ENCODE measurements at places on chromosomes 1 and 21.

- no peak for DNase-seq
Observed at GRCh38 chr1:179302070-179302469, 8.5 kb downstream of the SOAT1 start.

DNA sequence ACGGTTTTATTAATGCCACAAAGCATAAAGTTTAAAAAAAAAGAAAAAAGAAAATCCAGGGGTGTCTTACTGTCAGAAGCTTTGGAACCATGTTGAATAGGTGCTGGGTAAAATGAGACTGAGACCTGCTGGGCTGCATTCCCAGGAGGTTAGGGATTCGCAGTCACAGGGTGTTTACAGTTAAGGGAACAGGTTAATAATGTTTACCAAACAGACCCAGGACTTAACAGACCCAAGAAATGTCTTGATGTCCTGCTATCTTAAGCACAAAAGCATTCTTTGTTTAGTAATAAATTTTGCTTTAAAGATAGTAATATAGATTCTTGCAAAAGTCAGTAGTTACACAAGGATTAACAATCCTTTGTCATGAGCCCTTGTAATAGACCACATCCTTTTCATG lies 54.7 kb downstream of the OLFML3 start:
- DNase-seq: no peak

DNA sequence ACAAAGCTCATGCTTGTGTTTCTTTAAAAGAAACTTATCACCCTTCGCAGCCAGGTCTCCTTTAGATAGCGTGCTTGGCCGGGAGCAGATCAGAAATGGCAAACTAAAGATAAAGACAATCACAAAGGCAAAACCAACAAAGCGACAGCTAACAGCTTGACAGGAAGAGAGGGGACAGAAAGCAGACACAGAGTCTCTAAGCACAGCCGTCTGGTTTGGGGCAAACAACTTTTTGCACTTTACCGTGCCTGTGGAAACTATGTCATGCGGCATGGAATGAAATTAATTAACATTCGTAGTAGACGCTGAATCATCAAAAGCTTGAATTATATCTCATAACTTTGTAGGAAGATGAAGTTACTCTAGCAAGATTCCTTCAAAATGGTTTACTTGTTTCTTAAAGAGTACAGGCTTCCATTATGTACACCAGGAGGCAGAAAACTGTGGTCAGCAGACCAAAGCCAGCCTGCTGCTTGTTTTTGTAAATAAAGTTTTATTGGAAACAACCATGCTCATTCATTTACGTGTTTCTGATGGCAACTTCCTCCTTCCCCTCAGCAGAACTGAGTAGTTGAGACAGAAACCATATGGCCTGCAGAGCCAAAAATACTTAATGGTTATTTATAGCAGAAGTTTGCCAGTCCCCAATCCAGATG lies 183.2 kb downstream of the KIF26B start:
- DNase-seq: no peak

GRCh38 chr1:6580593-6581409 lies 1.0 kb downstream of the ZBTB48 start:
- no peak for DNase-seq

GRCh38 chr1:192557841-192558595 lies 17.6 kb upstream of the RGS1 start:
- DNase-seq: no peak

DNA sequence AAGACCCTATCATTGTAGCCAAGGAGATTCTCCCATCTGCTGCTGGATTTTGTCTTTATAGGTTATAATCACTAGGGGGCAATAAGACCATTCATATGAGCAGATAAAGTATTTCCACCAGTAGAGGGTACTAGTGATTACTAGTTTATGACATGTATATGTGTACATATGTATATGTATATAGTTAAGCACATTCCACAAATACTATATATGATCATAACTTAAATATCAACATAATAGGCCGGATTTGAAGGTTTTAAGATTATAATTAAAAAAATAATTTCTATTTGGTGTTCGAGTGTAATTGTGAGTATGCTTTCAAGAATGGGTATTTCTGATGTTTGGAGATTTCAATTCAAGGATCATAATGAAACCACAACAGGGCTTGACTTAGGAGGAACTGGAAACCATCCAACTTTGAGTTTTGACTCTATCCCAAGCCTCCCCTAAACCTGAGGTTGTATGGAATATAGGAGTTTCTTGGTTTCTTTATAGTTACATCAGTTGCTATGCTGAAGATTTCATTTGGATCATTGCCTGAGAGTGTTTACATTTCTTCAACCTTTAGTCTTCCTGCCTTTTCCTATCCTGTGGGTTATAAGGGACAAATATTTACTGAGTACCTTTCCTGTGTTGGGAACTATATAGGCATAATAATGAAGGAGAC lies 16.9 kb downstream of the TCEANC2 start:
- DNase-seq: no peak

GRCh38 chr1:61887931-61888564 lies 145.8 kb downstream of the PATJ start:
- DNase-seq: no peak

DNA sequence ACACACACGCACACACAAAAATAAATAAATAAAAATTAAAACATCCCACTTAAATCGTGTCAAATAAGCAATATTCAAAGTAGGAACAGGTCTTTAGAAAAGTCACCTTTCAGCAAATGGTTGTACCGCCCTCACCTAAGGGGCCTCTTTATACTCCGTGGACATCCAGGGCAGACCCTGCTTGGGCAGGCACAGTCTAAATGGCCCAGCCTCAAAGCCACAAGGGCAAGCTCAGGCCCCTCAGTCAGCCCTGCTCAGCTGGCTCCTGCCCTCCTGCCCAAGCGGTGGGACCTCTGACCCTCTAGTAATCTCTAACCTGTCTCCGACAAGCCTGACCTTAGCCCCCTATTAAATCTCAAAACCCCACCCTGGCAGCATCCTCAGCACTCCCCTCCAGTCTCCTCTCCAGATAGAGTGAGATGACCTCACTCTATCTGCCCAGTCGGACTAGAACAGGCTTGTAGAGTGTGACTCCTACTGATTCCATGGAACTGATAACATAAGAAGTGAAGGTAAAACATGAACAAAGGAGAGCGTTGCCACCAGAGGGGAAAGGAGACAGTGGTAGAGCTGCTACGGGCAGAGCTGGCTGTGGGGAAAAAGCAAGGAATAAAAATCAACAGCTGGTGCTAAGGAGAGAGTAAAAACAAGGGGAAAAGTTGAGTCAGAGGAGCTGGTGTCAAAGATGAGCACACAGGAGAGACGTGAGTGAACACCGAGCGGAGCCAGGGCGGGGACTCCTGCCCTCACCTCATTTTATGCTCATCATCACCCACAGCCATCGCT lies 36.0 kb downstream of the SIPA1L2 start:
- no peak for DNase-seq

GRCh38 chr1:4020449-4020848 lies 120.4 kb upstream of the C1orf174 start:
- DNase-seq: no peak

DNA sequence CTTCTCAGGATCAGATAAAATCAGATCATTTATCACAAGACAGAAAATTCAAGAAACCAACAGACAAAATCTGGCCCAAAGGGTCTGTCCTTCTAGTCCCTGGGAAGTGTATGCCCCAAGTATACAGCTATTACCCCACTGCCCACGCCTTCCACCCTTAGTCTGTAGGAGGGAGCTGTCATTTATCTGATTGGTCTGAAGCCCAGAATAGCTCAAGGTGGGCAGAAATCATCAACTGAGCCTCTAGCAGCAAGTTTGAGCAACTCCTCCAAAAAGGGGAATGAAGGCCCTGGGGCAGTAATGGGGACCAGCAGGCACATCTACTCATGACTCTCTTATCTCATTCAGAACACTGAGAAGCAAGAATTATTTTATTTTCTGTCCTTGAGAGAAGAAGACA lies 126.9 kb downstream of the MATN1 start:
- no peak for DNase-seq

GRCh38 chr1:61005614-61006580 lies 76.5 kb upstream of the NFIA start:
- DNase-seq: no peak

DNA sequence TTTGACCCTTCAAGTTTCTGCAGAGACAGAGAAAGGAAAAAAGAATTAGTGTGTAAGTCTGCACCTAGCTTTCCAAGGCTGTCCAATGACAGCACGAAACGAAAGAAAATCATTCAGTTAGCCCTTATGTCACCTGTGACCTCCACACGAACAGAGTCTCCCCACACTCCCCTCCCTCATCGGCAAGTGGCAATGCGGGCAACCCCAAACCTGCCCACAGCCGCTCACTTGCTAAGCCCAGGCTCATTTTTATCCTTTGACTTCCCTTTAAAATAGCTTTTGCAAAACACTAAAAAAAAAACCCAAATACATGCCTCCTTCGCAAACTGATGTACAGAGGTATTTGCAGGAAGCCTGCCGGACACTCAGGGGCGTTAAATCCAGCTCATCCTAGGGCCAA lies 10.3 kb downstream of the RCC2 start:
- DNase-seq: no peak

GRCh38 chr1:201141418-201141817 lies 12.9 kb downstream of the TMEM9 start:
- no peak for DNase-seq

GRCh38 chr1:86296305-86297205 lies 99.6 kb downstream of the ODF2L start:
- no peak for DNase-seq

- no peak for DNase-seq
Observed at GRCh38 chr1:208888376-208888775, 644.2 kb upstream of the PLXNA2 start.

- peak; percentile 26 for DNase-seq
Observed at GRCh38 chr1:109214695-109215623, 1.2 kb downstream of the SARS1 start.

DNA sequence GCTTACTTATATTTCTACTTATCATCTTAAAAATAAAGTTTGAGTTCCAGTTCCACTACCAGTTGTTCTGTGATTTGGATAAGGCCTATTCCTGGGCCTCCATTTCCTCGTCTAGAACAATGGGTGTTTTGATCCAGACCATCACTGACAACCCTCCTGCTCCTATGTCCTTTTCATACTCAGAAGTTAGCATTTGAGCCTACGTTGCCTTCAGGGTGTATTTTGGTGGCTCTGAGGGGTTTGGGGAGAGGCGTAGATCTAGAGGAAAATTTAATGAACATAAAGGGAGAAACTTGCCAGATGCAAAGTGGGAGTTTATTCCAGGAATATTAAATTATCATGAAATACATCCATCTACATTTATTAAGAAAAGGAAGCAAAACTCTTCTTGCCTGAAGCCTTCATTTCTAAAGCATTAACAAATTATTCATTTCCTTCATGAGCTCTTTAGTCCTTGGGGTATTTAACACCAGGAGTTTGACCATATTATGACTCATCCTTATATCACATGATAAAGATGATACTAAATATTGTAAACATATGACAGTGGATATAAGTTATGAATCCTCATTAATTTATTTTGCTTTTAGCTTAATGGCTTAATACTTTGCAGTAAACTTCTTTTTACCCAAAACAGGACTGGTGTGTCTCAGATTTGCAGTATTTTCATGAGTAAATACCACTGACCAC lies 47.2 kb upstream of the SYT14 start:
- no peak for DNase-seq

- DNase-seq: no peak
Observed at GRCh38 chr1:207097871-207098324, 6.1 kb upstream of the C4BPA start.

DNA sequence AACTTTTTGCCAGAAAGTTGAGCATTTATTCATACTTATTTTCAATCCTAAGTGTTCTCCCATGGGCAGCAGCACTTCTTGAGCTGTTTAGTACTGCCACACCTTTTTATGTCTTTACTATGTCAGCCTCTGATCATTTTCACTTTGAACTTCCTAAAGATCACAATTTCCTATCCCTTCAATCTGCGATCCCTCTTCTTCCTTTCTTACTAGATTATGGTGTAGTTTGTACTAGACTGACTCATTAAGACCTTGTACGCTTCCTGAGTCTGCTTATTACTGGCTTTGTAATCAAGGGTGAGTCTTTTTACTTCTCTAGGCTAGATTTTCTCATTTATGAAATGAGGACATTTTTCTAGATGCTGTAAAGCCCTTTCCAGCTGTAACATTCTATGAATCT lies 55.1 kb downstream of the LRIG2 start:
- DNase-seq: no peak

- no peak for DNase-seq
Observed at GRCh38 chr1:200739702-200740570, 1.2 kb downstream of the CAMSAP2 start.

DNA sequence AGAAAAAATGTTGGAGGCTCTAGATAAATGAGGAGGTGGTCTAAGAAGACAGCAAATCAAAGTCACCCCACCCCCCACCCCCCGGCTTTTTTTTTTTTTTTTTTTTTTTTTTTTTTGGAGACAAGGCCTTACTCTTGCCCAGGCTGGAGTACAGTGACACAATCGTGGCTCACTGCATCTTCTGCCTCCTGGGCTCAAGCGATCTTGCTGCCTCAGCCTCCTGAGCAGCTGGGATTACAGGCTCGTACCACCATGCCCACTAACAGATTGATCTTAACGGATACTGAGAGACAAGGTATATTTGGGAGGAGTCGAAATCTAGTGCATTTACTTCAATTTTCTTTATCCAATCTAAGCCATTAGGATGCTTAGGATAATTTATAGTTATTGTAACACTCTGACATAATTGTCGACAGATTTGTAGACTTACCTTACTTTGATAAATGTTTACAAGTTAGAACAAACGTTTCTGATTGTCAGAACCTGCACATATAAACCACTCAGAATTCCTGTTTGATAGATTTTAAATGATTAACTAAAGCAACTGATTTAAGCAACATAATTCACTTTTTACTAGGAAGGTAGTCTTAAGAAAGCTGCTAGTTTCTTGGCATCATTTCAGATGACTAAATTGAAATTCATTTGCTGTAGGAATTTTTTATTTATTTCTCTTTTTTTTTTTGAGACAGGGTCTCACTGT lies 33.7 kb upstream of the NBL1 start:
- no peak for DNase-seq

DNA sequence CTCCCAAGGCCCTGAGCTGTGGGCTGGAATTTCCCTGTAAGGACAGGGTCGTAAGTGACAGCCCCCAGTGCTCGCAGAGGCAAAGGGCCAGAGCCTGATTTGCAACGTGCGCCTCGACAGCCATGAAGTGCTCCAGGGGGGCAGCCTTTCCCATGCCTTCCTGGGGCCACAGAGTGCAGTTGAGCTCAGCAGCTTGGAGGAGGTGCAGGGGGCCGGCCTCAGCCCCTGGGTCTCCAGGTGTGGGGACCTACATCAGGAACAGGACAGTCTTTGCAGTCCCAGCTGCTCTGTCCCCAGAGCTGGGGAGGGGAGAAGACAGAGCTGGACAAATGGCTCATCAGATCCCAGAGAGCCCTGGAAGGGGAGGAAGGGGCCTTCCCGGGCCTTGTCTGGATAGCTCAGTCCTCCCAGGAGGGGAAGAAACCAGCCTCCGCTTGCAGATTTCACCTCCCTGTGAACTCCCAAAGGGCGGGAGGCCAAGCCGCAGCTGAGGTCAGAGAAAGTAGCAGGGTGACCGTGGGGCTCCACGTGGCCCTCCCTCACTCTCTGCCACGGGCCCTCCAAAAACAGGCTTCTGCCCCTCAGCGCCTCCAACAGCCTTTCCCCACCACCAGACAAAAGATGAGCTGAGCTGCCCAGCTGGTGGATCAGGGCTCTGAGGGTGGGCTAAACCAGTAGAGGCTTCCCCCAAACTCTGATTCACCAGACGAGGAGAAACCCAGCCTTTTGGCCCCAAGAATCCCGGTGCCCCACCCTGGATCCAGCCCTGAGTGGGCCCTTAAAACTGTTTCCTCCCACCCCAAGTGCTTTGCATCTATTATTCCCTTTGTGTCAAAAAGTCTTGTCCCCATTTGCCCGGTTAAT lies 76.5 kb downstream of the DHRS3 start:
- no peak for DNase-seq

- no peak for DNase-seq
Observed at GRCh38 chr1:8554956-8555534, 237.1 kb downstream of the SLC45A1 start.

Data from stimulated activated CD4-positive, alpha-beta T cell treated with anti-CD3 and anti-CD28 coated beads, Interleukin-4, amount 100 ng/mL, for 4 hours (primary cell).